ENCODE measurements at places on chromosomes 3 and 15. TPM values are rescaled to one million over a fixed set of nuclear protein-coding genes. Genes with fewer than 3 reads are reported as not detected.

Gene SEC62
- 166 TPM for total RNA-seq

Gene DGKG
- total RNA-seq: 10.9 TPM

DNA sequence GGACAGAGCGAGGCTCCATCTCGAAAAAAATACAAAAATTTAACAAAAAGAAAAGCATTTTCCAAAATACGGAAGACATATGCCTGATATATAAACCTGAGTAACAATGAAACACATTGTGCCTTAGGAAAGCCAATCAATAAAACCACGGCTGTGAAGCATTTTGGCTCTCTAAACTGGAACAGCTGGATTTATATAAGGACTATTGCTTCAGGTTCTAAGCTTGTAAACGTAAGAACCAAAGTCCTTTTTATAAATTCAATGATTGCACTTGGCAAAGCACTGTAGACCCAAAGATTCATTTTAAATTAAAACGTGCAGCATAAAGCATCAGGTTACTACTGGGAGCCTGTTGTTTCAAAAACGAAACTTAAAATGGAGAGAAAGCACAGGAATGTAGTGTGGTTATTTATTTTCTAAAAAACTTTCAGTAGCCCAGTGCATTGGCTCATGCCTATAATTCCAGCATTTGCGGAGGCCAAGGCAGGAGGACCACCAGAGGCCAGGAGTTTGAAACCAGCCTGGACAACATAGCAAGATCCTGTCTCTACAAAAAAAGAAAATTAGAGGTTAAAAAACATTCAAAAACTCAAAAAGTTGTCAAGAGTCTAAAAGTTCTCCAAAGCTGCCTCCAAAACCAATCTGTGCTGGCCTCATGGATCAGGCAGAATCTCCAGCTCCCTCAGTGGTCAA lies 61.5 kb downstream of the USF3 start:
- H3K27ac ChIP-seq: no peak overlapping the region
- DNase-seq: no peak
- no peaks in the 10 kb centered on the region for H3K27me3 ChIP-seq
- H3K4me1 ChIP-seq: peaks cover 24% of the 10 kb centered on the region
- peaks cover 2% of the 10 kb centered on the region for H3K36me3 ChIP-seq
- no peak overlapping the region for H3K4me3 ChIP-seq

DNA sequence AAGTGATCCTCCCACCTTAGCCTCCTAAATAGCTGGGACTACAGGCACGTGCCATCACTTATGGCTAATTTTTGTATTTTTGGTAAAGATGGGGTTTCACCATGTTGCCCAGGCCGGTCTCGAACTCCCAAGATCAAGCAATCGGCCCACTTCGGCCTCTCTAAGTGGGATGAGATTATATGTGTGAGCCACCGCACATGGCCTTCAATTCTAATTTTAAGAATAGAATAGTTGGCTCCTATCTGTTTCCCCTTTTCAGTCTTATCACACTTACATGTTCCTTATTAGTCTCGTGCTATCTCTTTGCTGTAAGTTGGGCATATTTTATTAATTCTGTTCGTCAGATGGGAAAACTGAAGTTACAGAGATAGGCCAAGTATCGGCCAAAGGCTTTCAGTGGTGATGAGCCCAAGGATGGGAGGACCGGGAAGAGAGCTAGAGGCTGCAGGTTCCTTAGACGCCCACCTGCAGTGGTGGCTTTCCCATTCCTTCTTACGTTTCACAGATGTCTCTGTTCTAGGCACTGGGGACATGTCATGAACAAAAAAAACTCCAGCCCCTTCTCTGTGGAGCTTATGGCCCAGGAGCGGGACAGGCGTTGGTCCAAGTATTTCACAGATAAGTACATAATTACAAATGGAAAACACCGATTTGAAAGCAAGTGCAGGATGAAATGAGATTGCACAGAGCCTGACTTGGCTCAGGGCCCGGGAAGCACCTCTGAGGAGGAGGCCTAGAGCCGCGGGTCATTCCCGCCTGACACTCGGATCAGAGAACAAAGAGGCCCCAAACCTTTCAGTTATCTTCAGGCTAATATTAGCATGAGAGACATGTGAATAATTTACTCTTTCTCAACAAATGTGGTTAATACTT lies 91.1 kb upstream of the KLF13 start:
- peak overlapping the region; percentile 2 for H3K27ac ChIP-seq
- DNase-seq: peak; percentile 40
- no peaks in the 10 kb centered on the region for H3K27me3 ChIP-seq
- peaks cover 62% of the 10 kb centered on the region for H3K4me1 ChIP-seq
- no peaks in the 10 kb centered on the region for H3K36me3 ChIP-seq

GRCh38 chr3:28250999-28251398 lies 9.6 kb downstream of the CMC1 start:
- H3K27me3 ChIP-seq: no peaks in the 10 kb centered on the region
- no peaks in the 10 kb centered on the region for H3K4me1 ChIP-seq
- no peaks in the 10 kb centered on the region for H3K36me3 ChIP-seq
- no peak overlapping the region for H3K27ac ChIP-seq
- DNase-seq: no peak
- no peak overlapping the region for H3K4me3 ChIP-seq

- H3K4me3 ChIP-seq: no peak overlapping the region
- no peaks in the 10 kb centered on the region for H3K36me3 ChIP-seq
- no peaks in the 10 kb centered on the region for H3K27me3 ChIP-seq
- DNase-seq: no peak
- H3K27ac ChIP-seq: no peak overlapping the region
Measured at GRCh38 chr3:12338595-12339546, 50.0 kb downstream of the PPARG start.

Gene C15orf62
- 9.5 TPM for total RNA-seq

DNA sequence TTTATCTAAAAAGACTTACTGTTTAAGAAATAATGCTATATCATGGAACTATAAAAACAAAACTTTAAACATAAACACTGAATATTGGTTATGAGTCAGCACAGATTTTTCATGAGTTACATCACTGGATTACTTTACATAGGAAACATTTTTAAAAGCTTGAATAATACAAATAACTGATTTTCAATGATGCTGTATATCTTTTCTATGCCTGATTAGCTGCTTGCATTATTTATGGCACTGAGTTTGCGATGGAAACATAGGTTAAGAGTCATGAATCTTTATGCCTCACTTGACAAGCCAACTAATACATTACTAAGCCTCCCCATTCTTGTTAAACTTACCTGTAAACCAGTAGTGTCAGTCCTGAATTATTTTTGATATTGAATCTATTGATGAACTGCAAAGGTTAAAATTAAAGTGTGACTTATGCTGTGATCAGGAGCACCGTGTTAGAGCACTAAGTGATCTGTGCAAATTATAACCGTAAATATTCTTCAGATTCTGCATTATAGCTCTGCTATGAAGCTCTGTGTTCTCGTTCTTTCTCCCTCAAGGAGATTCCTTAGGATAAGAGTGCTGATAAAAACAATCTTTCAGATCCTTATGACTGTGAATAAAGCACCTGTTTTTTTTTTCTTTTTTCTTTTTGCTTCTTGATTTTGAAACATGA lies 437.3 kb upstream of the BCHE start:
- H3K4me3 ChIP-seq: no peak overlapping the region
- H3K27ac ChIP-seq: no peak overlapping the region
- no peak for DNase-seq

DNA sequence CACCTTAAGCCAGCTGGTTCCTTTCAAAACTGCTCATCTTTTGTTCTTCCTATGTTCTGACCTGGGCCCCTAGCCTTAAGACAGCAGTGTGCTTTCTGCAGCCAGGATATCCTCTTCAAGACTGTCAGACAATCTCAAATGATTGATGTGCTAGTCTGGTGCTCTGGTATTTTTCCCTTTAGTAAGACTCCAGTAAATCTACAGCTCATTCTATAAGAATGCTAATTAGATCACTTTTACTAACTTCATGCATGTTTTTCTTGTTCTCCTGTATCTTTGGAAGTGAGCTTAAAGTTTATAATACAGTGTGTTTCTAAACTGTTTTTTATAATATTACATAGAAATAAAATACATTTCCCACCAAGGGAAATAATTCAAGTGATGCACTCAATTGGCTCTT lies 220.9 kb upstream of the NANOGP8 start:
- H3K27me3 ChIP-seq: no peaks in the 10 kb centered on the region
- no peaks in the 10 kb centered on the region for H3K4me1 ChIP-seq
- no peak for DNase-seq
- H3K4me3 ChIP-seq: no peak overlapping the region

GRCh38 chr3:53843195-53844177 lies 2.7 kb downstream of the CHDH start:
- H3K4me3 ChIP-seq: no peak overlapping the region
- peaks cover 6% of the 10 kb centered on the region for H3K27me3 ChIP-seq
- no peak for DNase-seq
- H3K4me1 ChIP-seq: peaks cover 21% of the 10 kb centered on the region
- H3K27ac ChIP-seq: no peak overlapping the region
- no peaks in the 10 kb centered on the region for H3K36me3 ChIP-seq

Gene MYO5C
- total RNA-seq: 4.5 TPM

Measured in B cell (primary cell).